ENCODE measurements at places on chromosomes 1 and 21.

GRCh38 chr1:163706915-163707314 is 385.2 kb downstream of the NUF2 start:
- DNase-seq: no peak

- DNase-seq: no peak
Observed at GRCh38 chr1:113686891-113687618, 72.2 kb downstream of the PHTF1 start.

GRCh38 chr1:26092422-26092821 is 19.2 kb upstream of the PDIK1L start:
- DNase-seq: no peak

DNA sequence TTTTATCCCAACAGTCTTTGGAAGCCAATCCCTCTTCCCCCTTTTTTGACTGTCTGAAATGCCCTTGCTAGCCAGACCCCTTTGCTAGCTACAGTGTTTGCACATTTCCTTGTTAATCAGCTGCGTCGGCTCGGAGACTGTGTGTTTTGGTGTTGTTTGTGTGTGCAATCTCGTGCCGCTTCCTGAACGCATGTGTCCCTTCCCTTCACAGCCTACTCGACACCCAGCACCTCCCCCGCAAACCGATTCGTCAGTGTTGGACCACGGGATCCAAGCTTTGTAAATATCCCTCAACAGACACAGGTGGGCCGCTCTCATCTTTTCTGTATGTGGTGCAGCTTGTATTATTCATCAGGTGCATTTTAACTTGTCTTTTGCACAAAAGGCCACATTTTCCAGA is 298.7 kb downstream of the TM2D1 start:
- no peak for DNase-seq

Data from foreskin keratinocyte (primary cell).